Stimulated activated CD4-positive, alpha-beta T cell treated with anti-CD3 and anti-CD28 coated beads, Interleukin-1b, Interleukin-23, amount 100 ng/mL, for 24 hours (primary cell): ENCODE measurements at places on chromosomes 6 and 20.

DNA sequence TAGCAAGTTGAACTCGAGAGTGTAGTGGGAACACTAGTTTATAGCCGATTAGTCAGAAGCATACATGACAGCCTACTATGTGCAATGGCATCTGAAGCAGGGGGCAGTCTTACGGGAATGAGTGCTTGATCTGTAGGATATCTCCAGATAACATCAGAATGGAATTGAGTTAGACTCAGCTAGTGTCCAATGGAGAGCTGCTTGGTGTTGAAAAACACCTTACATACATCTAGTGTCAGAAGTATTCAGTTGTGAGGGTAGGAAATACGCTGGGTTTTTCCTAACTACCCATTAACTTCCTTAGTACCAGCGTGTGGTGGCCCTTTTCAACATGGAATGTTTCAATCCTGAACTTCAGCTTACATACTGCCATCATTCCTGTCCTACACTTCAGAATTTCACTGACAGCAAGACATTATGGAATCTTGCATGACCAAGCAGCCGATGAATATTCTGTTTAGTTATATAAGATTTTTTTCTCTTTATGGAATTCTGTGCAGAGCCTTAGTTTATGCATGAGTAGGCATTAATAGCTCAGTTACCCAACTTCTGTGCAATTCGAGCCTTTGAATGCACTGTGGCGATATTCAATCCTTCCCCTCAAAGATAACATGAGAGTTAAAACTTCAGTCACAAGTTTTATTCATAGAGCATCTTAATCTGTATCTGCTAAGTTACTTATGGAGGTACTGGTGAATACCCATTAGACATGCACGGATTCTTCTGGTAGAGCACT, 218.6 kb upstream of the MOCS1 start:
- DNase-seq = no peak

- no peak for DNase-seq
These were observed 39.5 kb downstream of the PHF3 start for GRCh38 chr6:63675138-63675537.

DNA sequence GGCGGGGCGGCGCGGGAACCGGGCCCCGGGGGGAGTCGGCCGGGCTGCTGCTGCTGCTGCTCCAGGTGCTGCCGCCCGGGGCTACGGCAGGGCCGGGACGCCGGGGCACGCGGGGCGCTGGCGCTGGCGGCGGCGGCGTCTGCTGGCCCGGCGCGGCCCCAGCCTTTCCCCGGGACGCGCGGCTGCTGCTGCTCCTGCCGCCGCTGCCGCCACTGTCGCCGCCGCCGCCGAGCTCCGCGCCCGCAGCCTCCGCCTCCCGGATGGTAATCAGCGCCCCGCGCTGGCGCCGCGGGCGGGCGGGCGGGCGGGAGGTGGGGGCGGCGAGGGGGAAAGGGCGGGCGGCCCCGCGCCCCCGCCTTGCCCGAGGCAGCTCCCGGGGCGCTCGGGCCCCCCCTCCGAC, 306 bp downstream of the EBF4 start:
- no peak for DNase-seq

DNA sequence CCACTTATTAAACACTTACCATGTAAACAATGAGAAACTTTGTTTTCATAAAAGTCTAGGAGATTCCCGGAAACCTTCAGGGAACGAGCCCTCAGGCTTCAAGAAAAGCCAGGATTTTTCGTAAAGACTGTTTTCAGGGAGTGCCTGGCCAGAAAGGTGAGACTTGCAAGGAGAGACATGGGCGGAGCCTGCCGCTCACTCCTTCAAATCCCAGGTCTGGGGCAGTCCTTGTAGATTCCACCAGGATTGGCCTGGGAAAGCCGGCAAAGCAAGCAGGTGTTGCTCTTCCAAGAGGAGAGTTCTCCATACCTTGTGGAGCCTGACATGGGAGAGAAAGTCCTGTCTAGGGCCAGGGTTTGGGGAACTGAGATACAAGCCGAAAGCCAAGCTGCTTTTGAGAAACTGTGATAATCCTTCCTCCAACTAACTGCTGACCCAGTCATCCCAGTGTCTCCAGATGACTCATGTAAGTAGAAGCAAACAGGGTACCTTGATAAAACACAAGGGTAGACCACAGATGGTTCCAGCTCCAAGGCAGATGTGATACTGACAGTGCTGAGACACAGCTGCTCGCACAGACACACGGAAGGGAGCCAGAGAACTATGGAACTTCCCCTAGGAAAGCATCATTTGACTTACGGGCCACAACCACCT, 69.4 kb upstream of the NAA20 start:
- no peak for DNase-seq

DNA sequence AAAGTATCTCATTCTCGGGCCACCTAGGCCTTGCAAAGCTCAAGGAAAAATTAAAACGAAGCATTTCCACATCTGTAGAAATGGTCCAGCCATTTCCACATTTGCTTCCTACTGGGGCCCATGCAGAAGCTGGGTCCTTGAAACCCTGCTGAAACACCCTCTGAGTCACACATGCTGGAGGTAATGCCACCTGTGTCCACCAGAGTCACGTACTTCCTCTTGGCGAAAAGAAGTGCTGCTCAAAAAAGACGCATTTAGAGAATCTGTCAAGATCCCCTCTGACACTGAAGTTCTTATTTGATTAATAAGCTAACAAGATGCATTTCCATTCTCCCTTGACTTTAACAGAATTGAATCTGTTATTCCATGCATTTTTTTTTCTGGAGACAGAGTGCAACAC, 423.2 kb downstream of the PREX1 start:
- DNase-seq = no peak
